T-helper 17 cell (primary cell): ENCODE measurements at places on chromosomes 12 and 14. TPM values are rescaled to one million over a fixed set of nuclear protein-coding genes. Genes with fewer than 3 reads are reported as not detected.
A peak's percentile ranks its signal among the peaks of the same experiment; 100 is the strongest.

POTEG gene
- not detected for total RNA-seq

PRH2 gene
- total RNA-seq: not detected

DNA sequence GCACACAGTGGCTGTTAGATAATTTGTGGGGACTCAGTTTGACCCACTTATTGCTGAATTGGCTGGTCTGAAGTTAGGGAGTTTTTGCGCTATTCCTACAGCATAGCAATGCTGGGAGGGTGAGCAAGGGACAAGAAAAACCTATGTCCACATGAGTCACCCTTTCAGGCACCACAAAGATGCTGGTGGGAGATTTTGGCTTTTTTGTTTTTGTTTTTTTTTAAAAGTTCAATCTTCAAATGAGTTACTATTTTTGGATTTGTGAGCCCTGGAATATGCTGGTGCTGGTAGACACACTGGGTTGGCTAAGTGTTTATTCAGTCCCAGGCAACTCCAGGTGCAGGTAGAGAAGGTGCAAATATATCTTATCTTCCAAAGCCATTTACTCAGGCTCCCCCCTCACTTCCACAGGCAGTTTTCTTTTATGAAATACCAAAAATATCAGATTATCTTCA, 143.4 kb downstream of the BTG1 start:
- H3K4me3 ChIP-seq: no peak overlapping the region
- DNase-seq: no peak
- H3K4me1 ChIP-seq: peaks cover 14% of the 10 kb centered on the region
- no peaks in the 10 kb centered on the region for H3K27me3 ChIP-seq
- H3K36me3 ChIP-seq: peaks cover 3% of the 10 kb centered on the region

WIF1 gene
- not detected for total RNA-seq

DNA sequence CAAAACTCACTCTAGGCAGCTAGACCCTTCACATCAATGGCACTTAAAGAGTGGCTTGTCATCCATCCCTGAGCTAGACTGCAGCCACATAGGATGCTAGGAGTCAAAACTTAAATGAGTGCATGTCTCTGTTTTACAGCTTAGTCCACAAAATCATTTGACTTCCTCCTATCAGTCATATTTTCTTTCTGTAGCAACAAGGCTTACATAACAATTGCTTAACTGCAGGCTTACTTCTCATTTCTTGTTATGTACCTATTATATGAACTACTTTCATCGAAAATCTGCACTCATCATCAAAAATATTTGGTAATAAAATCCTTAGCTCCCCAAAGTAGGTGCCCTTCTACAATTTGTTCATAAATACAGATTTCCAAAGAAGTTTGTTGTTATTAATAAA, 30.1 kb downstream of the CLEC1A start:
- no peak overlapping the region for H3K27ac ChIP-seq
- H3K4me1 ChIP-seq: no peaks in the 10 kb centered on the region
- no peak overlapping the region for H3K4me3 ChIP-seq
- DNase-seq: no peak

GRIN2B gene
- not detected for total RNA-seq

GRCh38 chr12:68207276-68207675, 18.3 kb downstream of the IL26 start:
- H3K27me3 ChIP-seq: peaks cover 4% of the 10 kb centered on the region
- no peak overlapping the region for H3K4me3 ChIP-seq
- H3K36me3 ChIP-seq: no peaks in the 10 kb centered on the region
- DNase-seq: no peak
- H3K27ac ChIP-seq: no peak overlapping the region
- peaks cover 12% of the 10 kb centered on the region for H3K4me1 ChIP-seq

- no peak for DNase-seq
- no peak overlapping the region for H3K27ac ChIP-seq
- H3K4me3 ChIP-seq: no peak overlapping the region
- no peaks in the 10 kb centered on the region for H3K4me1 ChIP-seq
These were observed 206.3 kb downstream of the ACSS3 start for GRCh38 chr12:81284137-81284536.

DNA sequence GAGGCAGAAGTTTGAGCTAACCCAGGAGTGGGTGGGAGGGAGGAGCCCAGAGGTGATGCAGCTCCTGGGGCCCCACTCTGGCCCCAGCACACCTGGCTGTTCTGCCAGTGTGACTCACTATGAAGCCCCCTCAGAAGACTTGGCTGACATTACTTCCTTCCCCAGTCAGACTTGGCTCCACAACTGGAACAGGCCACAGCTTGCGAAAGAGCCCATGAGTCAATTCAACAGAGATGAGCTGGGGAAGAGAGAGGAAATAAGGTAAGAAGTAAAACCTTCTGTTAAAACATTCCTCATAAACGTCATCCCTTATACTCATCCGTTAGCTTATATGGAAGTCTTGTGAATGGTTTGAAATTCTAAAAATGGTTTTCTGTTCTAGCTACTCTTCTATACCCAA, 245.9 kb downstream of the ADAMTS20 start:
- no peak overlapping the region for H3K27ac ChIP-seq
- no peaks in the 10 kb centered on the region for H3K36me3 ChIP-seq
- H3K27me3 ChIP-seq: no peaks in the 10 kb centered on the region
- no peak for DNase-seq
- no peaks in the 10 kb centered on the region for H3K4me1 ChIP-seq

GRCh38 chr12:111840807-111841206, 1.2 kb upstream of the MAPKAPK5 start:
- H3K27me3 ChIP-seq: no peaks in the 10 kb centered on the region
- peak overlapping the region; percentile 98 for H3K4me3 ChIP-seq
- H3K27ac ChIP-seq: peak overlapping the region; percentile 99
- peaks cover 39% of the 10 kb centered on the region for H3K4me1 ChIP-seq
- peaks cover 9% of the 10 kb centered on the region for H3K36me3 ChIP-seq
- no peak for DNase-seq

- H3K27ac ChIP-seq: peak overlapping the region; percentile 96
- H3K27me3 ChIP-seq: no peaks in the 10 kb centered on the region
- H3K36me3 ChIP-seq: peaks cover 5% of the 10 kb centered on the region
- H3K4me3 ChIP-seq: peak overlapping the region; percentile 95
These were observed 1.7 kb downstream of the ORAI1 start for GRCh38 chr12:121628037-121628436.

DNA sequence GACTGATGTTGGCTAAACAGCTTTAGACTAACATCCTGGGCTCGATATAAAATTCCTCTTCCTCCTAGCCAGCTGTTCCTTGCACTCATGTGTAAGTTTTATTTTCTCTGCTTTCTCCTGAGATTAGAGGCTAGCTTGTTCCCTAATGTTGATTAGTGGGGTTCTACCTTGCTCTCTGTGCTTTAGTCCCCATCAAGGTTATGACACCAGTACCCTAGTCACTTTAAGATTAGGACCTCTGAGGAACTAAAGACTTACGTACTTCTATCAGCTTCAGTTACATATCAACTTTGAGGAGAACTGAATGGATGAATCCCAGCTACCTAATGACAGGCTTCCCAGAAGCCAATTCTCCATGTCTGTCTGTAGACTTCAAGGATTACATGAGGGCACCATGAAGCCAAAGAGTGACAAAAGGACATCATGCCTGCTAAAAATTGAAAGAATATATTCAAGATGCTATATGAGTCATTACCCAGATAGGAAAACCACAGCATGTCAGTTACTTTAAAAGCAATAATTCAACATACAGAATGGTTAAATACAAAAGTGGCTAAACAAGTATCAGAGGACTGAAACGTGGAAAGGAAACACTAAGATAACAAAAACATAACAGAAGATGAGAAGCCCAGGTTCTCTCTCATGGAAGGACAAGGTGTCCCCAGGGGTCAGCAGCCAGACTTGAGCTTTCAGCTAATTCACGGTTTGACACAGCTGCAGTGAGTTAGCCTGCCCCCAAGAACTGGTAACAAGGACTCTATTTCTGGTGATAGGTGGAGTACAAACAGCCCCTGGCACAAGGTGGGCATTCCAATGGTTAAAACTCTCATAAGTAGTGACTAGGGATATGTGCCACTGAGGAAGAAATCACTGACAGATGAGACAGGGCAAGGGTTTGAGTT, 20.4 kb downstream of the ADAM20 start:
- no peaks in the 10 kb centered on the region for H3K27me3 ChIP-seq
- H3K36me3 ChIP-seq: no peaks in the 10 kb centered on the region
- H3K4me3 ChIP-seq: peak overlapping the region; percentile 55
- no peak for DNase-seq
- peaks cover 8% of the 10 kb centered on the region for H3K4me1 ChIP-seq
- no peak overlapping the region for H3K27ac ChIP-seq

ARG2 gene
- 5.2 TPM for total RNA-seq

IL31 gene
- total RNA-seq: not detected

DNA sequence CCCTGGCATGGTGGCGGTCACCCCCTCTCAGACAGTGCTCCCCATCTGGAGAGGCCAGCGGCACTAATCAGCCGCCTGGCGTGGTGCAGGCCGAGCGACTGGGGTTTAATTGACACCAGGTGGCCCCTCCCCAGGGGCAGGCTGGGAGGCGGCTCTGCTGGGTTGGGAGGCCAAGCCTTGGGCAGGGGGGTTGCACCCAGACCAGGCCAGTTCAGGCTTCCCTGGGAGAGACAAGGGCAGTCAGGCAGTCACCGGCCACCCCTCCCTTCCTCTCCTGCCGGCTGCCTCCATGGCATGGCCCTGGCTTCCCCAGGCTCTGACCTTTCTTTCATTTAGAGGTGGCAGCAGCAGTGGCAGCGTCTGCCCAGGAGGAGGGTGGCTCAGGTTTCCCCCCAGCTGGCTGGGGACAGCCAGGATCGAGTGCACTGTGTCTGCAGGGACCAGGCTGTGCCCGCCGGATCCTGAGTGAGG, 78.1 kb upstream of the NOS1 start:
- no peak overlapping the region for H3K27ac ChIP-seq
- peaks cover 6% of the 10 kb centered on the region for H3K27me3 ChIP-seq
- H3K4me3 ChIP-seq: no peak overlapping the region
- DNase-seq: no peak

- H3K27me3 ChIP-seq: no peaks in the 10 kb centered on the region
- peaks cover 16% of the 10 kb centered on the region for H3K4me1 ChIP-seq
- peak; percentile 59 for DNase-seq
- H3K4me3 ChIP-seq: peak within 1 kb of the TSS; percentile 88
These were observed at the start of gene MAP1LC3B2 for GRCh38 chr12:116559162-116559935. MAP1LC3B2 (plus strand) TSS chr12:116559381; CDS start chr12:116575943, 16,562 bp downstream.

BDKRB1 gene
- total RNA-seq: not detected

TCP11L2 gene
- total RNA-seq: 134 TPM

DNA sequence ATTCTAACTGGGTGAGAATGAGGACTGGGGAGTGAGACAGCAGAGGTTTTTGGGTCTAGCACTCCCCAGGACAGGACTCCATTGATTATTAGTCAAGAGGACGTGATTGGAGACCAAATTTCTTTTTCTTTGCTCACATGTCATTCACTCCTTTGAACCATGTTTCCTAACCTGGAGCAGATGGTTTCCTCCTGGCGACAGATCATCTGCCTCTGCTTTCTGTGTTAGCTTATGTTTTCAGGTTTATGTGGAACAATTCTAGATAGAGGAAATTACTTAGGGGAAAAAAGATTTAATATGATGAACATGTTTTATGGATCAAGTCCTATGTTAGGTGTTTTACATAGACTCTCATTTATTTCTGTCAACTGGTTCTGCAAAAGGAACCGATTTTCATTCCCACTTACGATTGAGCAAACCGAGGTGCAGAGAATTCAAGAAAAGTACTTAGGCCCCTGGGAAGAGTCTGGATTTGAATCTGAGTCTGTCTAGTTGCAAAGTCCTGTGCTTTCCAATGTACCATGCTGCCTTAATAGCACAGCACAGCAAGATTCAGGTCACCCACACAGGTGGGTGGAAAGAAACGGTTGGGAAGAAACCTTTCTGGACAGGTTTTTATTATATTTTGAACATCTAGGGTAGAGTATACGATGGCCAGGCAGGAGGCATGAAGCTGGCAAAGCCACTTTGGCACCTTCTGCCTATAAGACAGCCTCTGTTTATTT, 30.8 kb downstream of the SMOC1 start:
- H3K36me3 ChIP-seq: no peaks in the 10 kb centered on the region
- H3K4me3 ChIP-seq: no peak overlapping the region
- H3K27me3 ChIP-seq: peaks cover 43% of the 10 kb centered on the region
- no peak for DNase-seq

CLMN gene
- 1.3 TPM for total RNA-seq

DNA sequence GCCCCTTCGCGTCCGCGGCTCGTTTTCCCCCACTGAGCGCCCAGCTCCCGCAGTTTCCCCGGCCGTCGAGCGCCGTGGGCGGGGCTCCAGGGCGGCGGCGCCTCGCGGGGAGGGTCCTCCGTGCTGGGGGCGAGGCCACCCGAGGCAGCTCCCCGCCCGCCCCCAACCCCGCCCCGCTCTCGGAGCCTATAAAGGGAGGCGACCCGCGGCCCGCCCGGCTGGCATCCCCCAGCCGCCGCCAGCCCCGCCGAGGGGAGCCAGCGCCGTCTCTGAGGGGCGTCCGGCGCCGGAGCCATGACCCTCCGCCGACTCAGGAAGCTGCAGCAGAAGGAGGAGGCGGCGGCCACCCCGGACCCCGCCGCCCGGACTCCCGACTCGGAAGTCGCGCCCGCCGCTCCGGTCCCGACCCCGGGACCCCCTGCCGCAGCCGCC, at the start of gene TAMALIN:
Gene TAMALIN, plus strand, starts transcription at position 221 of the 432 bp plus-strand sequence. Its CDS starts 74 bp downstream, at position 295.
- H3K27me3 ChIP-seq: no peaks in the 10 kb centered on the region
- peak; percentile 87 for DNase-seq
- H3K4me1 ChIP-seq: peaks cover 20% of the 10 kb centered on the region
- no peaks in the 10 kb centered on the region for H3K36me3 ChIP-seq
- peak within 1 kb of the TSS; percentile 90 for H3K27ac ChIP-seq

DNA sequence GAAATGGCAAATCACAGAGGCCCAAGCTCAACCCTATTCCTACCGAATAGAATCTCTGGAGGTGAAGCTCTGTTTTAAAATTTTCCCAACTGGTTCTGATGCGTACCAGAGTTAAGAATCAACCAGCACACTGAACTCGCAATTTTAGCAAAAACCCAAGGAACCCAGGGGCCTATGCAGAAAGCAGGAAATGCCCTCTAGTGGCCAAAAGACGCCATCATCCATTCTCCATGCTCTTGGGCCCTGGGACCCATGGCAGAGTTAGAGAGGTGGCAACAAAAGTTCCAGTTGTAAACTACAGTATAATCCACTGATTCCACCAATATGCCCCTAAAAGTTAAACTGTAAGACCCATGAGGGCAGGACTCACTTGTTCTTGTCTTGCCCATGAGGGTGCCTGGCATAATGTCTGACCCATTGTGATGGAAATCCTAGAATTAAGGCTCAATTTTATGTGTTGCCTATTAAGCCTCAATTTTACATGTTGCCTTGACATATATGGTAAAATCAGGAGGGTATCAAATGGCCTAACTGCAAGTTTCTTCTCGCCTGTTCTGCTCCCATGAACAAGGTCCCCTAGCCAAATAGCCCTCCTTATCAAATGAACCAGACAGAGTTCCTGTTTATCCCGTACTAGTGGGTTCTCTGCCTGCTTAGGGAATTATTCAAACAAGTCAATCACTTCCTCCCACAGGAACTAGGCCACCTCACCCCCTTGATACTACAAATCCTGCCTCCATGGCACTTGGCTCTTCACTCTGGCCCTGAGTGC, 137.5 kb upstream of the CPM start:
- no peak overlapping the region for H3K4me3 ChIP-seq
- no peak for DNase-seq
- no peaks in the 10 kb centered on the region for H3K36me3 ChIP-seq
- no peaks in the 10 kb centered on the region for H3K4me1 ChIP-seq
- peaks cover 31% of the 10 kb centered on the region for H3K27me3 ChIP-seq

GRCh38 chr12:23113781-23114180, 488.8 kb downstream of the ETNK1 start:
- H3K36me3 ChIP-seq: no peaks in the 10 kb centered on the region
- H3K27me3 ChIP-seq: no peaks in the 10 kb centered on the region
- DNase-seq: no peak
- no peak overlapping the region for H3K27ac ChIP-seq
- no peaks in the 10 kb centered on the region for H3K4me1 ChIP-seq

GRCh38 chr12:49967777-49968250, 4.9 kb upstream of the AQP6 start:
- peaks cover 7% of the 10 kb centered on the region for H3K4me1 ChIP-seq
- H3K4me3 ChIP-seq: peak overlapping the region; percentile 52
- H3K36me3 ChIP-seq: no peaks in the 10 kb centered on the region
- H3K27ac ChIP-seq: no peak overlapping the region
- no peak for DNase-seq

TTLL5 gene
- total RNA-seq: 31.9 TPM

SERPINA10 gene
- total RNA-seq: not detected

SMOC1 gene
- not detected for total RNA-seq
